Cerebellar nuclear complex (tissue), 1 donor: ENCODE measurements at places on chromosomes 4 and X.

- no peak for DNase-seq
Observed at GRCh38 chrX:108049649-108050048, 4.8 kb downstream of the VSIG1 start.

GRCh38 chr4:123952530-123953274 lies 556.1 kb downstream of the SPRY1 start:
- DNase-seq: no peak

- DNase-seq: no peak
Observed at GRCh38 chr4:111210595-111210994, 587.7 kb upstream of the PITX2 start.

GRCh38 chr4:54575919-54576318 lies 81.8 kb upstream of the KIT start:
- DNase-seq: no peak

DNA sequence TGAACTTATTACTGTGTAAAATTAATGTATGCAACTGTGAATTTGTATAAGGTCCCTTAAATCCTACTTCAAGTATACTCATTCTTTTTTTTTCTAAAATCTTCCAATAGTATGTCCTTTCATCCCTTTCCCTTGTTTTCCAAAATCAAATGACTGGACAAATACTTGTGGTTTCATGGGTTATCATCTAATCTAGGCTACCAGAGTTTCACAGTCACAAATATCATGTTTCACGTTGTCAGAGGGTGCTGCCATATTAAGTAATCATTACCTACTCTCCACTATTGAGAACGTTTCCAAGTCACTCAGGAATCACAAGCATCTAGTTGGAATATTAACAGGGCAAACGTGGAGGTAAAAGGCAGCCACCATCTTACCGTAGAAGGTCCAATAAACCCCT lies 1235.0 kb upstream of the TENM3 start:
- no peak for DNase-seq

DNA sequence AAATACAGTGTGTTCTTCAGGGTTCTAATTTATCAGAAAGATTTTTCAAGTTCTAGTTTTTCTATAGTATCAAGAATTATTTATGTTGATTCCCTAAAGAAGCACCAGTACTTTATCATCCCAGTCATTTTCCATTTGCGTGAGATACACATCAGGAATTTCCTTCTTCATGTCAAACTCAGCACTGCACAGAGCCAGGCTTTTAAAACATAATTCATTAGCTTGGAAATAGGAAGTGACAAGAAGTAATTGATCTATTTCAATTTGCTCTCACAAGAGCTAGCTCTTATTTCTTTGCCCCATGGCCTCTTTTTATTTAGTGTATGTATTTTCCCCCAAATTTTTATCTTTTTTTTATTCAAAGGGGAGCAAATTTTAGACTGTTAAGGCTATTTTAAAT lies 13.0 kb upstream of the SLC10A4 start:
- no peak for DNase-seq

GRCh38 chr4:158580064-158580463 lies 58.4 kb downstream of the RXFP1 start:
- no peak for DNase-seq

- DNase-seq: no peak
Observed at GRCh38 chr4:118883861-118884260, 4.8 kb upstream of the SYNPO2 start.

DNA sequence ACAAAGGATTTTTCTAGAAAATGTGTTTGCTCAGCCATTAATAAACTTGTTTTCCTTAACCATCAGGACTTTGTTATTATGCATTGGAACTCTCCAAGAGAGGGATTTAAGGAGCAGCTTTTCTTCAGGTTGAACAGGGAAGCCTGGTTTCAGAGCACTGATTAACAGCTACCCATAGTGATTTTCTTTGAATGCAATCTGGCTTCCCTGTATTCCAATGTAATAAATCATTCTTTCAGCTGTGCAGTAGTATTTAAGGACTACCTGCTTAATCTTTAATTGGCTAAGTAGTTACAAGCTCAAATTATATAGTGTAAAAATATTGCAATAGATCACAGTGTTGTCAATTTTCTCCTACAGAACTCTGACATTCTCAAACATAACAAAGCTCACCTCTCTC lies 77.5 kb downstream of the TMEM156 start:
- DNase-seq: no peak
